CD4-positive, alpha-beta T cell treated with Interleukin-15 for 4 hours (primary cell): ENCODE measurements at places on chromosomes 5 and 9.

DNA sequence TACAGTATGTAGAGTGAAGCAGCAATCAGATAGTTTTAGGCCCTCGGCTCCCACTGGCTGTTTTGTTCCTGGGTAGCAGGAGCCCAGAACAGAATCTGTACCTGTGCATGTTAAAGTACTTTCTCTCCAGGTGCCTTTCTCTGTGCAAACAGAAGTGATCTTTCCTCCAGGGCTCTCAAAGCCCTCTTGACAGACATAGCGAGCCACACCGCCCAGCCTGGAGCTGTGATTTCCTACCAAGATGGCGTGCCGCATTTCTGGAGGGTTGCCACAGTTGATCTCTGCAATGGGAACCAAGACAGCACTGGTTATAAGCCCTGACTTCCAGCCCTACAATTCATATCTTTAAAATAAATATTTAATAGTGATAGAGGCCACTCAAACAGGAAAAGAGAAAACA lies 50.9 kb downstream of the SUSD1 start:
- DNase-seq: no peak

- DNase-seq: peak; percentile 68
These were observed 1.3 kb upstream of the ABCA2 start for GRCh38 chr9:137029058-137029936.

DNA sequence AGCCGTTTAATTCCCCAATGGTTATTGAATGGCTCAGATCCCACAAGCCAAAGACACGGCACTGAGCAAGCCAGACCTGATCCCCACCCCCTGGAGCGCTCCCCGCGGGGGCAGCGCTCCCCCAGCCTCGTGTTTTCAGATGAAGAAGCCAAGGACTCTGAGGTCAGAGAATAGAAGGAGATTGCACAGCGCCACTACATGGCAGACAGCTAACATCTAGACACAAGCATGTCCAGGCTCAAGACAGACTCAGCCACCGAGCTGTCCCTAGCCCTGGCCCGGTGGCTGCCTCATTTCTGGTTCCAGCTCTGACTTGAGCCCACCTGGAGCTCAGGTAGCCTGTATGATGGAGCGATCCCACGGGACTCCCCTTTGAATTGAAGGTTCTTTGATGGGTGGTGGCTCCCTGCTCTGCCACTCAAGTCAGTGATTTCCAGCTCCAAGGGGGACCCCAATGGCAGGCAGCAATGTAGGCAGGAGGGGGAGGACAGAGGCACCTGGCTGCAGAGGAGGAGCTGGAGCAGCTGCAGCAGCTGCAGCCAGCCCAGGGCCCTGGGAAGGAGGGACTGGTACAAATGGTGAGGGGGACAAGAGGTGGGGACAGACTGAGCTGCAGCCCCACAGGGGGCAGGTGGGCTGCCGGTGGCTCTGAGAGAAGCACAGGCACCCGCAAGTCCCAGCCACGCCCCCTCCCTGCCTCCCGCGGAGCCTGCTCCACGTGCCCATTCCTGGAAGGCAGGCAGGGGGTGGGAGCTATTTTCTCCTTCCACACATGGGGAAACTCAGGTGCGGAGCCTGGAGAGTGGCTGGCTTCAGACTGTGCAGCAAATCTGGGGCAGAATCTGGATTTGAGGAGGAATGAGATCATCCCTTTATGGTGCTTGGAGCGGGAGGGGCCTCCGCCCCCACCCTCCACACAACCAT lies 40.2 kb downstream of the NTNG2 start:
- no peak for DNase-seq

GRCh38 chr5:67925511-67925910 lies 290.0 kb upstream of the PIK3R1 start:
- DNase-seq: no peak

- no peak for DNase-seq
These were observed 422.0 kb downstream of the YTHDC2 start for GRCh38 chr5:113935453-113935852.

GRCh38 chr5:173281910-173282309 lies 46.3 kb downstream of the STC2 start:
- DNase-seq: no peak

DNA sequence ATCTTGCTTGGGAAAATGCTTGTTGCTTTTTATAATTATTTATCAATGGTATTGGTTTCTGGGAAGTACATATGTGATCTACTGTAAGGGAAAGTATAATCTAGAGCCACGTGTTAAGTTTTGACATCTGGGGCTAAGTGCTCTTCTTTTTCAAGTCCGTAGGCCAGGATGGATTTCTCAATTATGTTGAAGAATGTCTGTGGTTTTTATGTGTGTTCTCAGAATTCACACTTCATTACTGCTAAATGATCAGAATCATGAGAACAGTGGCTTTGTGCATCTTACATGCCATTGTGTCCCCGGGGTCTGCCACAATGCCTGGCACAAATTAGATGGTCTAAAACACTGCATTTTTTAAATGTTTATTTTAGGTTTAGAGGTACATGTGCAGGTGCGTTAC lies 14.5 kb upstream of the AUH start:
- no peak for DNase-seq

- DNase-seq: no peak
These were observed 258.9 kb upstream of the IRX2 start for GRCh38 chr5:3010301-3010952.
